ENCODE measurements at places on chromosomes 6 and 20.
A peak's percentile ranks its signal among the peaks of the same experiment; 100 is the strongest.

DNA sequence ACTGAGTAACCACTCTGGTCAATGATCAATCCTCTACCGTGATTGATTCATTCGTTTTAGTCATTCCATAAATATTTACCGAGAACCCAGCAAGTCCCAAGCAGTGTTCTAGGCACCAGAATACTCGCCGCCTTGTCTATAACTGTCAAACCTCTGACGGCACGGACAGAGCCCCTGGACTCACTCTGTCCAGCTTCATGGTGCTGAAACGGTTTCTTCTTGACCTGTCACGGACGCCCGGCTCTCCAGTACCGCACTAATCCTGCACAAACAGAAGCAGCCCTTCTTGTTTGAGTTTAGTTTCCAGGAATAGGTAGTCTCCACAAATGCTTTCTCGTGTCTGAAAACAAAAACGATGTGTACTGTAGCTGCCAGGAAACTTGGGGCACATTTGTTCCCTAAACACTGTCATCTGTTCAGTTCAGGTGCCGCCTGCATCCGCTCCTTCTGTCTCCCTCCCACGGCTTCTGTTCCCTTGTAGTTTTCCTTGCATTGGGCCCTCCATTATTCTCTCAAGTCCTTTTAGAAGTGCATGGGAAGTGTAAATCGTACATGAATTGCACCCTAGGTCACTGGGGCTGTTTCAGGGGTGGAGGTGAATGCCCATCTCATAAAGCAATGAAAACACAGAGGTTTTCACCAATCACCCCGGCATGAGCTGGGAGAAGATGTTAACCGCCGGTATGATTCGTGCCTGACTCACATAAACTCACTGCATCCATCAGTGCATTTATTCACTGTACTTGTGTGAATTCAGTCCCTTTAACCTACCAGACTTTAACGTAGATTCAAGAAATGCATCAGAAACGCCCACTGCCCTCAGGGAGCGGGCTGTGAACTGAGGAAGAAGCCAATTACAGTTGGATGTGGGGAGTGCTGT, 209.3 kb upstream of the CDH4 start:
- no peak for DNase-seq

GRCh38 chr20:63156221-63156671, 59.7 kb downstream of the YTHDF1 start:
- no peak for DNase-seq

- DNase-seq: no peak
Observed at GRCh38 chr20:36969051-36969450, 17.5 kb upstream of the SAMHD1 start.

- DNase-seq: no peak
Observed at GRCh38 chr6:91273729-91274128, 686.9 kb upstream of the MAP3K7 start.

DNA sequence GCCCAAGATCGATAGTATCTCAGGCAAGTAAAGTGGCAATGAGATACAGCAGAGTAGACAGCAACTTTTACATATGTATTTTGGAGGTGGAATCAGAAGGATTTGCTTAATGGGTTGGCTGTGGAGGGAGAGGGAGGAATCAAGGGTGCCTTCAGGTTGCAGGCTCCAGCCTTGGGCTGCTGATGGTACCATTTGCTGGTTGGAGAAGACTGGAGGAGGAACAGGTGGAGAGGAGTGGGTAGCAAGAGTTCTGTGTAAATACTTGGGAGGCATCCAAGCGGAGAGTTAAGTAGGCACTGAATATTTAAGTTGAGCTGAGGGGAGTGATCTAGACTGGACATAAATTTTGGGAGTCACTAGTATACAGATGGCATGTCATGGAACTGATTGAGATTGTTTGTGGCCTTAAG, 5.2 kb downstream of the BICRAL start:
- no peak for DNase-seq

DNA sequence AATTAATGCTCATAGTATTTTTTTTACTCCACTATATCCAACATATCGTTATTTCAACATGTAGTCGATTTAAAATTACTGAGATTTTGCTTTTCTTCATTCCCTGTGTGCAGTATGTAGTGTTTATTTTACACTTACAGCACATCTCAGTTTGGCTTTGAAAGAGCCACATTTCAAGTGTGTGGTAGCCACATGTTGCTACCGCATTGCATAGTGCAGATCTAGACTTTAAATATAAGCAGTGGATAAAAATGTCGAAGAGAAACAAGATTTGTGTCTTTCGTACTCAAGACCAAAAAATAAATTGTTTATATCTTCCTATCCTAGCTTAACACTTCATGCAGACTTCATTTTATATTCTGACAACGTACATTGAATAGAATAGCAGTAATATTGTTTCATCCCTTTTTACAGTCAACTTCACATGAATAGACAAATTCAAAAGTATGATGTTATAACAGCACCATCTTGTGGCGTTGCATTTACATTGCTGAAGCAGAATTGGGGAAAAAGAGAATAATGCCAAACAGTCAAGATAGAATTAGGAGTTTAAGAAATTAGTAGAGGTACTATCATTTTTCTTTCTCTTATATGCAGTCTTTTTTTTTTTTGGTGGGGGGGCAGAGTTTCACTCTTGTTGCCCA, 29.9 kb downstream of the FBXO5 start:
- peak; percentile 69 for DNase-seq

- DNase-seq: peak; percentile 41
Observed at GRCh38 chr6:157229132-157229618, 94.1 kb downstream of the TMEM242 start.

- no peak for DNase-seq
Observed at GRCh38 chr6:169665289-169665688, 36.5 kb downstream of the WDR27 start.

All from GM23338 (cell line).